ENCODE measurements at places on chromosomes 4 and X.

DNA sequence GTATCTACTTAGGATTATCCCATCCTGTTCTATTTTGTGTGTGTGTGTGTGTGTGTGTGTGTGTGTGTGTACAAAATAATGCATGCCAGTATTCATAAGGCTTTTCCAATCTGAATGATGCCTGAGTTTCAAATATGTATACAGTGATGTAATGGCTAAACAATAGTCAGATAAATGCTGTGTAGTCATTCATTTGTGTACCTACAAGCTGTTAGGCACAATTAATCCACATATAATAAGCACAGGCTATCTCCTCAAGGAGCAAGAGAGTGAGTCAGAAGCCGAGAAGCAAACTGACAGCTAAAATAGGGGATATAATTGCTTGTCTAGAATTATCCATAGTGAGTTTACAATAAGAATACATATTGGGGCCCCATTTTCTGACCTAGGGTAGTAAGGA is 15.7 kb downstream of the DMD start:
- no peak for DNase-seq

DNA sequence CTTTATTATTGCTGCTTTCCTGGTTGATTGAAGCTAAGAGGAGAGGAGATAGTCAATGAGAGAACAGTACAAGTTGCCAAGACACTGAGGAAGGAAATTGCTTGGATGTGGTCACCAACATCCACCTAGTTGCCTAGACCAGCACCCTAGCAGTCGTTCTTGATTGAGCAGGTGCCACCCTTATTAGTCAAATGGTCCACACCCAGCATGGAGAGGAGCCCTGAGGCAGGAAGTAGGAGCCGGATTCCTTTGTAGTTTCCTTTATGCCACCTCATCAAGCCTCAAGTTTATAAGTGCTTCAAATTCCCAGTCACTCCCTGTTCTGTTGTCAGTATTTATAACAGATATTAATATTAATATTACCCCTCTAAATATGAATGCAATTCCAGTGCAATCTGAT is 19.1 kb downstream of the PAGE2 start:
- no peak for DNase-seq

- no peak for DNase-seq
Measured at GRCh38 chr4:57943682-57944081, 833.5 kb upstream of the IGFBP7 start.

DNA sequence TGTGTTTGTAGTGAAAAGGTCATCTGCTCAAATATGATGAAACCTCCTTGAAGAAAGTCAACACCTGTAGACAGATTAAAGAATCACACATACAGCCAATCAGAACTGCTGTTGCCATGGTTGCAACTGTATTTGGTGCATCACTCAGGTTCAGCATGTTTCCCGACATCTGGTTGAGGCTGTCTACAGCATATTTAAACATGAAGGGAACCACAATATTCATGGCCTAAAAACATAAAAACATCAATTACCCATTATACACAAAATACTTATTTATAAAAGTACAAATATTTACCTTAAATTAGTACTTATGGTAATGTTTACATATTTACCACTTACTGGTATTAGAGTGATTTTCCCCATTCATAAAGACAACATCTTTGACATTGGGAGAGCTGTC is 79.7 kb downstream of the ABCB7 start:
- DNase-seq: no peak

GRCh38 chr4:150072906-150073714 is 5.1 kb upstream of the DCLK2 start:
- DNase-seq: no peak

GRCh38 chrX:19585332-19586082 is 70.2 kb upstream of the MAP3K15 start:
- no peak for DNase-seq

DNA sequence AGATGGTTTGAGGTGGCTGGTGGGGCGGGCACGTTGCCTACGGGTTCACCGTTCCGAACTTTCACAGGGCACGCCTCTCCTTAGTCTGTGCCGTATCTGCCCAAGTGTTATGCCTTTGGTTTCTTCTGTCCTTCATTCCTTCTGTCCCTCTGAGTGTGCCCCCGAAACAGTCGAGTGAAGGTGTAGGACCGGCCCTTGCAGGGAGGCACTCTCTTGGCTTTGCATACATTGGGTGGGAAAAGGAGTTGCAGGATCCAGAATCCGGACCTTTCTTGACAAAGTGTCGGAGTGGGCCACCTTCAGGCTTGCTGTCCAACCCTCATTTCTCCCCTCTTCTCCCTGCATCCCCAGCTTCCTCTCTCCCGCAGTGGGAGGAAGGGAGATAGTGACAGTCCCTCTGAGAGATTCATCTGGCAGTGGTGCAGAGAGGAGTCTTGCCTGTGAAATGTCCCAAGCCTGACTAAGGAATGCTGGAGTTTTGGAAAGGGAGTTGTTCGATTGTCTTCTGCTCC is 569 bp downstream of the ARFIP1 start:
- no peak for DNase-seq

DNA sequence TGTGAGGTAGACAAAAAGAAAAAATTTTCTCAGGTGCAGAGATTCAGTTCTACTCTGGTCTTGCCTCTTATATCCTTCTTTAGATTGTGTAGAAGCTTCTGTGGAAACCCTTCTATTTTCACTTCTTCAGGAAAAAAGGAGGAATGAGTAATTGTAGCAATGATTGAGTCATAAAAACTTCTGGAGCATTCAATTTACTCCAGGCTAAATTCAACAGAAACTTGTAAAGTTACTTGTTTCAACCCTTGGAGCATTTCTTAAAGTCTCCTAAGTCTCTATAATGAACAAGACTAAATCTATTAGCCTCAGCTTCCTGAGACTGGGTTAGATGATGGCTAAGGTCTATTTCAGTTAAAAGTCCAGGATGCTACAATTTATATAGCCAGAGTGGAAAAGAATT is 29.9 kb downstream of the BOD1L1 start:
- DNase-seq: no peak

GRCh38 chr4:54038056-54038455 is 26.3 kb downstream of the CHIC2 start:
- no peak for DNase-seq

DNA sequence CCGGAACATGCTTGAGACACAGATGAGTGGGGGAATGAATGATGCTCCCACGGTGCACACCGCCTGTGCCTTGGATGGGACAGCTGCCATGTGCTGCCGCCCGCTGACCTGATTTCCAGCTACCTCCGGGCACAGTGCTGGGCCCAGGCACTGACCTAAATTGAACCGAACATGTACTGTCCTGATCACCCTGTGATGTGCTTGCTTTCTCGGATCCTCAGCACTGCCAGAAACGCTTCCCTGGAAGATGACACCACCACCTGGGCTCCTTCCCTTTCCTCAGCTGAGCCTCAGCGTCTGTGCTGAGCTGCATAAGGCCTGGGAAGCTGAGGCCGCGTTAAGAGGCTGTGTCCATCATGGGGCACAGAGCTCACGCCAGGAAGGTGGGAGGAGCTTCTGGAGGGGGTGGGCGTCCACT is 39.3 kb upstream of the MXD4 start:
- no peak for DNase-seq

All from NCI-H1105 treated with DMSO at 0.1 percent for 48 hours (cell line).